Stimulated activated CD4-positive, alpha-beta T cell treated with anti-CD3 and anti-CD28 coated beads, Interleukin-12 subunit alpha, Interleukin-12 subunit beta, amount 100 ng/mL, for 24 hours (primary cell): ENCODE measurements at places on chromosomes 12 and 14.

GRCh38 chr14:49614196-49614595 lies 6.2 kb downstream of the RPL36AL start:
- no peak for DNase-seq

DNA sequence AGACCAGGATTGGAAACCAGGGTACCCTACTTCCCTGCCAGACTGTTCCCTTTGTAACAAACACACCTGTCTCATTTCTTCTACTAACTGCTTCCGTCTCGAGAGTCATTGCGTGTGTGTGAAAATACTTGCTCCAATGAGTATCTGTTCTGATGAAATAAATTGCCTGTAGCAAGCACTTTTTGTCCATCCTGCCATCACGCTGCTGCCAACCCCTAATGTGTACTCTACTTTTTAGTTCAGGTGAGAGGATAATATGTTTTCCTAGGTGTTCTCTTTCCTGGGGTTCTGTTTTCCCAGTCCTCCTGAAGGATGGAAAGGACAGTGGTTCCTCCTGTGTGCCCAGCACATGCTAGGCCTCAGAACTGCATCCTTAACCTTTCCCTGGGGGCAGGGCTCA lies 1.0 kb downstream of the TUNAR start:
- no peak for DNase-seq

- no peak for DNase-seq
Observed at GRCh38 chr12:113333877-113334785, 778 bp downstream of the SLC8B1 start.

DNA sequence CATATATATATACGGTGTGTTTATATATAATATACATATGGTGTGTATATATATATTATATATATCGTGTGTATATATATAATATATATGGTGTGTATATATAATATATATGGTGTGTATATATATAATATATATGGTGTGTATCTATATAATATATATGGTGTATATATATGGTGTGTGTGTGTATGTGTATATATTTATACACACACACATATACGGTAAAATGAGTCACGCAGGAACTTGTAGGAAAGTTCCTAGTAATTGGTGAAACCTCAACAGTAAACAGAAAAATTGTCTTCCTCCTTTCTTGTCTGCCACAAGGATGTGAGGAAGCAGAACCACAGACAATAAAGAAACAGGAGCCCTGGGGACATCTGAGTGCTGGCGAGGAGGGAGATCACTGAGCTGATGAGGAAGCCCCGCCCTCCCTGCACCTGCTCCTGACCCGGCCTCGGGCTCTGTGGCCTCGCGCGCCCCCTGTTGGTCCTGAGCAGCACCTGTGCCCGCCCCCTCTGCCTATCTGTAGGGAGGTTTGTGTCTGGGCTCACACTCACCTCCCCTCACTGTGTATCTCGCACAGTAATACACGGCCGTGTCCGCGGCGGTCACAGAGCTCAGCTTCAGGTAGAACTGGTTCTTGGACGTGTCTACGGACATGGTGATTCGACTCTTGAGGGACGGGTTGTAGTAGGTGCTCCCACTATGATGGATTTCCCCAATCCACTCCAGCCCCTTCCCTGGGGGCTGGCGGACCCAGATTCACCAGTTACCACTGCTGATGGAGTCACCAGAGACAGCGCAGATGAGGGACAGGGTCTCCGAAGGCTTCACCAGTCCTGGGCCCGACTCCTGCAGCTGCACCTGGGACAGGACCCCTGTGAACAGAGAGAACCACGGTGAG lies 1079.4 kb downstream of the TMEM121 start:
- peak; percentile 69 for DNase-seq

GRCh38 chr12:103627189-103627855 lies 40.2 kb downstream of the STAB2 start:
- no peak for DNase-seq

- DNase-seq: peak; percentile 39
Observed at GRCh38 chr14:101705733-101706508, 55.6 kb upstream of the PPP2R5C start.

DNA sequence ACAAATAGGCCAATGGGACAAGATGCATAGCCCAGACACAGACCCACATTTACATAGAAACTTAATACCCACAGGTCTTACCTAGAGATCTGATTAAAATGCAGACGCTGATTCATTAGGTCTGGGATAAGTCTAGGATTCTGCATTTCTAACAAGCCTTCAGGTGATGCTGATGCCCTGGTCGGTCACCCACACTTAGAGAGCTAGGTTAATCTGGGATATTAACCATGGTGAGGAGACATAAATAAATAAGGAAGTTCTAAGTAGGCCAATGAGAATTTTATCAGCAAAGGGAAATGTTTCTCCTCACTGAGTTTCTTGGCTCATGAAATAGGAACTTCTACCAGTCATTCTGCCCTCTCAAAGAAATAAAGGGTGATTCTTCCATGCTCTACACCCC lies 120.1 kb downstream of the BMP4 start:
- DNase-seq: no peak

DNA sequence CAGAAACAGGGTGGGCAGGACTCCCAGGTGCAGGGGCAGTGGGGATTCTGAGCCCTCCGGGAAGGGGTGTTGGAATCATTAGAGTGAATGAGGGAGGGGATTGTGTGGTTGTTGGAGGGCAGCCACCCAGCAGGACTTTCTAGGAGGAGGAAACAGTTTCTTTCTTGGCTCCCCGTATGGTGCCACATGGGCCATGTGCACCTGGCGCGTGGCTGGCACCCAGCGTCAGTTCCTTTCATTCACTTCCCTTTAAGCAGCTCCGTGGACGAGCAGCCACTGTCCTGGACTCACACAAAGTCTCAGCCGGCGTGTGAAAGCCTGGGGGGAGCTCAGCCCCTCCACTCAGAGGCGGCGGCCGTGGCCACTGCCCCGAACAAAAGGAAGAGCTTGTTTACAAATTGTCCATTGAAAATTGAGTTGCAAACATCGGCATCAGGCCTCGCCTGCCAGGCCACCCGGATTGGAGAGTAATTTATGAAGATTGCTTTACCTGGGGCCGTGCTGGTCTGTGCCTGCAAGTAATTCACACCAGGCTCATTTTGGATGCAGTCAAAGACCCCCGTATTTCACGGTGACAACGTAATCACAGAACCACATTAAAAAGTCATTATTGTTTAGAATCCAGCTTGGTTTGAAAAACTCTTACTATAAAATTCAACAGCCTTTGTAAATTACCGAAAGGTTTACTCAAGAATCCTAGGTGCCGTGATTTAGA lies 101.7 kb upstream of the C14orf180 start:
- no peak for DNase-seq

- DNase-seq: no peak
Observed at GRCh38 chr12:128468926-128469325, 202.0 kb downstream of the TMEM132C start.

GRCh38 chr12:54372113-54372806 lies 8.0 kb upstream of the GPR84 start:
- no peak for DNase-seq

DNA sequence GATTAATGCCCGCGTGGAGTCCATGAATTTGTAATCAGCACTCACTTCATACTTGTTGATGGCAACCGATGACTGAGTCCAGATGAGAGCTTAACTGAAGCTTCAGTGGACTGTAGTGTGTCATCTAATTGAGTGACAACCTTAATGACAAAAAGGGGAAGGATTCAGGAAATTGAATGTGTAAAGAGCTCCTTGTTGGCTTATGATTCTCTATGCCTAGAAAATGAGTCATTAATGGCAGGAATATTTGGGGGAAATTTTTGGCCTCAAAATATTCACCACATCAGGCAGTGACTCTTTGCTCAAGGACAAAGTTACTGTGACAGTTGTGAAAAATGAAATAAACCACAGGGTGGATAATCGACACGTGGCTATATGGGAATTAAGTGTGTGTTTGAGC lies 55.3 kb upstream of the STON2 start:
- DNase-seq: no peak

DNA sequence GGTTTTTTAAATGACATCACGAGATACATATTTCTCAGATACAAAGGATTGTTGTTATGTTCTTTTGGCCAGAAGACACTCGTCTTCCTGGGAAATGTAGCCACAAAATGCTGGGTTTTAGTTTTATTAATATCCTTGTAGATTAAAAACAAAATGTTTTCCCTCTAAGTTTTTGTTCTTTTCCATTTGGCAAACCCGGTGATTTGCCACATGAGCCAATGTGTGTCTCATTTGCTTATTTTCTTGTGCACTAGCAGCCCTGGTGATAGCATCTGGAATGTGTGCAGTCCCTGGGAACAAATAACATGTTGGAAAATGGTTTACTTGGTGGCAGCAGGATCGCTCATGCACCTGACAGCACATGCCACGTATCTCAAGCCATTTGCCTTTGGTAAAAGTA lies 61.0 kb downstream of the HMGA2 start:
- DNase-seq: no peak

DNA sequence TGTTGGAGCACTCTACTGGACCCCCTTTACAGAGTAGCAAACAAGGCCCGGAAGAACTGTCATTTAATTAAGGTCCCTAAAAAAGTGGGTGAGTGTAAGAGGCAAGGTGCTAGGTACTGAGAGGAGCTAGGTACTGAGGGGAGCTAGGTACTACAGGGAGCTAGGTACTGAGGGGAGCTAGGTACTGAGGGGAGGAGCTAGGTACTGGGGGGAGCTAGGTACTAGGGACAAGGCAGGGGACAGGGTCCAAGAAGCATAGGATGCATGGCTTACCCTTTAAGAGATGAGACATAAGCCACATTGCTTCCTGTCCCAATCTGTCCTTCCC lies 4.9 kb downstream of the KRT5 start:
- no peak for DNase-seq

DNA sequence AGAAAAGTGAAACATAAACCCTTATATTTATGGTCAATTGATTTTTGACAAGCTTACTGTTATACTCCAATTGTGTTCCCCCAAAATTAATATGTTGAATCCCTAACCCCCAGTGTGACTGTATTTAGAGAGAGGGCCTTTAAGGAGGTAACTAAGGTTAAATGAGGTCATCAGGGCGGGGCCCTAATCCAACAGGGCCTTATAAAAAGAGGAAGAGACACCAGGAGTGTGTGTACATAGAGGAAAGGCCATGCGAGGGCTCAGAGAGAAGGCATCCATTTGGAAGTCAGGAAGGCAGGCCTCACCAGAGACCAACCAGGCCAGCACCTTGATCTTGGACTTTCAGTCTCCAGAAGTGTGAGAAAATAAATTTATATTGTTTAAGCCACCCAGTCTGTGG lies 6.5 kb upstream of the VTI1B start:
- DNase-seq: no peak

- DNase-seq: no peak
Observed at GRCh38 chr14:96881713-96882112, 84.5 kb downstream of the VRK1 start.

- DNase-seq: no peak
Observed at GRCh38 chr12:130589540-130590317, 126.4 kb downstream of the RIMBP2 start.

DNA sequence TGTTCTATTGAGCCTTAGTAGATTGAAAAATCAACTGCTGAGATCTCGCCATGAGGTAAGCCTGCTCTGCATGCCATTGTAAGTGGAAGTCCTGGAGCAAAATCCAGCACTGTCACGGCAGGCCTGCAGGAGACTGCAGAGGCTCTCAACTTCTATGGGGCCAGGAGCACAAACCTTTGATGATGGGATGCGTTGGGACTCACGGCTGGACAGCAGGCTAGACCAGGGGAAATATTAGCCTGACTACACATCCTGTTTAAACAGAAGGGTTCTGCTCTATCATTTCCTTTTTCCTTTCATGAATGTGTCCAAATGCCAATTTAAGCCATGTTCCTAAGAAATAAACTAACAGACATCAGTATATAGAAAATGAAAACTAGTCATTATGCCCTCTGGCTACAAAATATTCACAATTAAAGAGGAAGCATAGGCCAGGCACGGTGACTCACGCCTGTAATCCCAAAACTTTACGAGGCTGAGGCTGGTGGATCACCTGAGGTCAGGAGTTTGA lies 33.9 kb upstream of the RASSF8 start:
- DNase-seq: no peak

- DNase-seq: no peak
Observed at GRCh38 chr12:123713398-123713797, 1.2 kb downstream of the ATP6V0A2 start.

DNA sequence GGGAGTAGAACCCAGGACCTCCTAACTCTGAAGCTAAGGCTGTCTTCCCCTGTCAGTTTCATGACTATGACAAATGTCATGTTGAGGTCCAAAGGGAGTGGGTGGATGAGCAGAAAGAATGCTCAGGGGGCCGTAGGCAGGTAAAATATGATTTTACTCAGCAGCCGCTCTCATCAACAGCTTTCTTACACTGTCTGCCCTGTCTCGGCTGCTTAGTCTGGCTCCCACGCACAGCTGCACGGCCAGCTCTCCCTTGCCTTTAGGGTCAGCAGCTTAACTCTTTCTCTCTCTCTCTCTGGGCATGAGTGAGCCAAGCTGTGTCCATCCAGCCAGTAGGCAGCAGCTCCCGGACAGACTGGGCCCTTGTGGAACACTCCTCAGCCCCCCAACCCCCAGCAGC lies 95.2 kb downstream of the GCH1 start:
- no peak for DNase-seq

GRCh38 chr12:1878214-1878613 lies 40.2 kb downstream of the CACNA2D4 start:
- no peak for DNase-seq
